ENCODE measurements at places on chromosomes 7 and 10.

DNA sequence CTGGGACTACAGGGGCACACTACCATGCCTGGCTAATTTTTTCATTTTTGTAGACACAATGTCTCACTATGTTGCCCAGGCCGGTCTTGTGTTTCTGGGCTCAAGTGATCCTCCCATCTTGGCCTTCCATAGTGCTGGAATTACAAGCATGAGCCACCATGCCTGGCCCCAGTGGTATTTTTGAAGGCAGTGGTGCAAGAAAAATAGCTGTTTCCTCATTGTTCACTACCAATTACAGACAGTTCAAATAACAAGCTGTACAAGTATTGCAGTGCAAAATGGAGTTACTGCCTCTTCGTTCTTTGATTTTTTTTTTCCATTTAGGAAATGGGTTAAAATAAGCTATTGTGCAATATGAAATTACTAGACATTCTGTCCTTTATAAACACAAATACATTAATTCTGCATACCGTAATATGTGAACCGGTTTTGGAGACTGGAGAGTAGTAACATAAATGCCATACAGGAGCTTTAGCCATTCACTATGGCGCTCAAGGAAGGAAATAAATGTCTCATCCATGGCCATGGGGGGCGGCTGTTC lies 35.0 kb upstream of the BPGM start:
- DNase-seq: no peak

- no peak for DNase-seq
These were observed 344.3 kb downstream of the AUTS2 start for GRCh38 chr7:69942573-69942972.

GRCh38 chr10:129048513-129048912 lies 418.5 kb upstream of the MGMT start:
- no peak for DNase-seq

DNA sequence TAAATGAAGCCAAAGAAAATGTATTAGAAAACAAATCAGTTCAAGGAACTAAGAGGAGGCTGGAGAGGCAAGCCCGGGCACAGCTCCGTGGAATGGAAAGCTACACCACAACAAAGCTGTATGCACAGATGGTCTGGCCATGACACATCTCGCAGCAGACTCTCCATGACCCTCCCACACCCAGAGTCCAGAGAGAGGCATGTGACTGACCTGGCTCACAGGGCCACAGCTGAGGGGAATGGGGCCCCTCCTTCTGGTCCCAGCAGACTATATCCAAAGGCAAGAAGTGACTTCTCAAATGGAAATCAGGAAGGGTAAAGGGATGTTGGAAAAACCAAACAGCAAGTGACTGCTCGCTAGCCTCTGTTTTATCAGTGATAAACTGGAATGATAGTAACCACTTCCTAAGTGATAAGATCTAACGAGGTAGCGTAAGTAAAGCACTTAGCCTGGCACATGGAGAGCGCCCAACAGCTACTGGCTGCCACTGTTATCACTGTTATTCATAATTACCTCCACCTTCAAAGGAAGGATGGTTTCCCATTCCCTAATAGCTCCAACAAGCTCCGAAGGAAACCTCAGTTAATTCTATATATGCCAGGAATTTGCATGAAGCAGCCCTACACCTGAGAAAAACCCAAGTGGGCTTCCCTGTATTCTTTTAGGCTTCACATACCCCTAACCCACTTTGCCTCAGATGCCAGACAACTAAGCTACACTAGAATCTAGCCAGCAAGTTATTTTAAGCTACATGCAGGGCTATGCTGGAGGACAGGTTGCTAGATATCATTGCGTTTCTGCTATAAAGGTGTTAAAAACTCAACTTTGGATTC lies 8.4 kb downstream of the OSBPL3 start:
- DNase-seq: no peak

GRCh38 chr10:112288486-112288885 lies 5.3 kb downstream of the TECTB start:
- no peak for DNase-seq

DNA sequence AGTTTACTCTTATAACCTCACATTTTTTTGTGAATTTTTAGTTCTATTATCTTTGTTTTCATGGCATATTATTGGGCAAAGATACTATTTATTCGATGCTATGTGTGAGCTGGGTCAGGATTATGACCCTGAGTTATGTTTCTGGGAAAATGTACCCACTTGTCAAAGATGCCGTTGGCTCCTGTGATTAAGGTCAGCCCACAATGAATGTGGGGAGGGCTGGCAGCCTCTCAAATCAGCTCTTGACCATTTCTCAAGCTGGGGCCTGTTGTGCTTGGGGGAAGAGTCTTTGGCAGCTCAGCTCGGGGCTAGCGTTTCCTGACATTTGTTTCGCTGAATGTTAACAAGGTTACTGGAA lies 97.5 kb downstream of the TCF7L2 start:
- DNase-seq: no peak

- DNase-seq: no peak
These were observed 128.7 kb upstream of the CXCL12 start for GRCh38 chr10:44513591-44513990.

DNA sequence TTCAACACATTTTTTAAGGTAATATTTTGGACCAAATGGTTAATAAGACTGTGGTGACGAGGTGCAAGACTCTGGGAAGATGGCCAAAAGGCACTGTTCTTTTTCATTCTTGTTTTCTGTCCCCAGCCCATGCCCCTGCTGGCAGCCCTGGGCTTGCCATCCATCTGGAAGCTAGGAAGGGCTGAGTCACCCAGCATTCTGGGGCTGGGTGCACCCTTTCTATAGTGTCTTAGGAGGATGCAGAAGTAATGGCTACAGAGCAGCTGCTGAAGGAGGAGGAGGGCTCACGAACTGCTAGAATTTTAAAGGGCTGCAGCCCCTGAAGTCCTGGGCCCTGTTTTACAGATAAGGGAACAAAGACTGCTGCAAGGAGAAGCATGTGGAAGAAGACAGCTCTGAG lies 42.8 kb upstream of the ZNF32 start:
- no peak for DNase-seq

- no peak for DNase-seq
These were observed 639.9 kb downstream of the TYW1 start for GRCh38 chr7:67636348-67637022.

DNA sequence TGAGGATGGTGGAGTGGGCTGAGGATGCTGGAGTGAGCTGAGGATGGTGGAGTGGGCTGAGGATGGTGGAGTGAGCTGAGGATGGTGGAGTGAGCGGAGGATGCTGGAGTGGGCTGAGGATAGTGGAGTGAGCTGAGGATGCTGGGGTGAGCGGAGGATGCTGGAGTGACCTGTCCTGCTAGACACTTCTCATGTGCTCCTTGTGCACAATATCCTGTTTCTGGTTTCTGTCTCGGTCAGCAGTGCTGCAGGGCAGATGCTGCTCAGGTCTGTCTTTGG lies 29.2 kb downstream of the ANXA8 start:
- DNase-seq: no peak

DNA sequence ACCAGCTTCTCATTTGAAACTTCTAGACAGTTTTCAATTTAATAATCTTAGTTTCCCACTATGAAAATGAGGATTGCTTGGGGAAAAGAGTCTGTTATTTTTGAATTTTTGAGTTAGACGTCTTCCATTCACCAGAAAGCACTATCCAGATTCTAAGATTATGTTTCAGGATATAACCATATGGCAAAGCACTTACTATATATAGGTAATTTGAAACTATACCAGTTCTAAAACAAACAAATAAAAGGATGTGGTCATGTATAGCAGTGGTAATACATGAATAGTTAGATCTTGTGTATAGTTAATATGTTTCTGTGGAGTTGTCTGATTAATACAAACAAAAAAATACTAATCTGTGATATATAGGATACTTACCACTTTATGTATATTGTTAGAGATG lies 320.0 kb downstream of the EXOC4 start:
- DNase-seq: no peak

GRCh38 chr7:74718336-74718735 lies 55.5 kb upstream of the NCF1 start:
- no peak for DNase-seq

- no peak for DNase-seq
These were observed 2.8 kb downstream of the AGAP3 start for GRCh38 chr7:151088856-151089699.

- no peak for DNase-seq
These were observed 128.4 kb upstream of the RSU1 start for GRCh38 chr10:16945593-16945992.

GRCh38 chr10:64786989-64787388 lies 1265.8 kb downstream of the REEP3 start:
- DNase-seq: no peak

GRCh38 chr7:47690902-47691558 lies 109.1 kb upstream of the TNS3 start:
- DNase-seq: no peak

DNA sequence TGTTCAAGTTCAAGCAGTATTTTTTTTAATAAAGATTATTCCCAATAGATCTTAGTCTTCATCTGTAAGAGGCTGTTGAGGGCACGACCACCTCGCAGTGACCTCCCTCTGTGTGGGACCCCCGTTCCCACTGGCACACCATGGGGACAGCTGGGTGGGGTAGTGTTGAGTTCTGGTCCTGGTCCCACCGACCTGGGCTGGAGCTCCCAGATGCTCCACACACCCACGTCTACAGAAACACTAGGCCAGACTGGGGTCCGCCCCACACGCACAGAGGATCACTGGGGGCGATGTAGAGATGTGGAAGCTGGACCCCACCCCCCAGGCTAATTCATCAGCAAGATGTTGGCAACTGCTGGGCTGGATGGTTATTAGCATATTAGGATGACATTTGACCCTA lies 623.6 kb downstream of the PTPRN2 start:
- no peak for DNase-seq

DNA sequence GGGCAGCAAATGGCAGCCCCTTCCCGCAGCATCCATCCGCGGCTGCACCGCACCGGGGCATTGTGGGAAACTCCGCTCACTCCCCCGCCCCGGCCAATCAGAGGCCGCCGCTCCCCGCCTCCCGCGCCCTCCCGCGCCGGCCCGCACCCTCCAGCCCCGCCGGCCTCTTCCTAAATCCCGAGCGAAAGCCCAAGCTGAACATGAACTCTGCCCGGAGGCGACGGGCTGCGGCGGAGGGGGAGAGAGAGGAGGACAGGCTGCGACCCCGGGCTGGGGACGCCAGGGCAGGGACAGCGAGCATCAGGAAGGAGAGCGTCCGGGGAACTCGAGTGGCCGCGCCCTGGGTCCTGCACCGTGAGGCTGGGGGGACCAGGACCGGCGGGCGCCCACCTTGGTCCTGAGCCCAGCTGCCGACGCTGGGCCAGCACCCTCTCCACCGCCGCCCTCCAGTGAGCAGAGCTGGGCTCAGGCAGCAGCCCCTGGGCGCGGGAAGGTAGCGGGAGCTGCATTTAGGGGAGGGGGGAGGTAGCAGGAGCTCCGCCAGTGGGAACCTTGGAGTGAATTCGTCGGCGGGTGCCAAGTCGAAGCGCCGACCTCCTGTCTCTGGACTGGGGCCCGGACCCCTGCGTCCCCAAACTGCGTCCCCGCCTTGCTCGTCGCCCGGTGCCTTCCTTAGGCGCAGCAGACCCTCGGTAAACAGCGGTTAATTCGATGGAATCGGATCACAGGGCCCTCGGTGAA lies at the start of gene DGKI:
TSS of gene DGKI (minus strand) at position 148 of the 741 bp plus-strand sequence.
- no peak for DNase-seq

DNA sequence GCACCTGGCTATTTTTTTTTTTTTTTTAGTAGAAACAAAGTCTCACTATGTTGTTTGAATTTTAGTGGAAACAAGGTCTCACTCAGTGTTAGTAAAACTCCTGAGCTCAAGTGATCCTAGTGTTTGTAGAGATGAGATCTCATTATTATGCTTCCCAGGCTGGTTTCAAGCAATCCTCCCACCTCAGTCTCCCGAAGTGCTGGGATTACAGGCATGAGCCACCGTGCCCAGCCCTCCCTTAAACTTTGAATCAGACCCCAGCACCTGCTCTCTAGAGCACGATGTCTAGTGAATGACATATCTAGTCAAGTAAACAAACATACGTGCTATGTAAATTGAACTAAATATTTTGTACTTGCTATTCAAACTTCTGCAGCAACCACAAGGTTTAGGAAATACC lies 105.6 kb upstream of the MYO3A start:
- DNase-seq: no peak

DNA sequence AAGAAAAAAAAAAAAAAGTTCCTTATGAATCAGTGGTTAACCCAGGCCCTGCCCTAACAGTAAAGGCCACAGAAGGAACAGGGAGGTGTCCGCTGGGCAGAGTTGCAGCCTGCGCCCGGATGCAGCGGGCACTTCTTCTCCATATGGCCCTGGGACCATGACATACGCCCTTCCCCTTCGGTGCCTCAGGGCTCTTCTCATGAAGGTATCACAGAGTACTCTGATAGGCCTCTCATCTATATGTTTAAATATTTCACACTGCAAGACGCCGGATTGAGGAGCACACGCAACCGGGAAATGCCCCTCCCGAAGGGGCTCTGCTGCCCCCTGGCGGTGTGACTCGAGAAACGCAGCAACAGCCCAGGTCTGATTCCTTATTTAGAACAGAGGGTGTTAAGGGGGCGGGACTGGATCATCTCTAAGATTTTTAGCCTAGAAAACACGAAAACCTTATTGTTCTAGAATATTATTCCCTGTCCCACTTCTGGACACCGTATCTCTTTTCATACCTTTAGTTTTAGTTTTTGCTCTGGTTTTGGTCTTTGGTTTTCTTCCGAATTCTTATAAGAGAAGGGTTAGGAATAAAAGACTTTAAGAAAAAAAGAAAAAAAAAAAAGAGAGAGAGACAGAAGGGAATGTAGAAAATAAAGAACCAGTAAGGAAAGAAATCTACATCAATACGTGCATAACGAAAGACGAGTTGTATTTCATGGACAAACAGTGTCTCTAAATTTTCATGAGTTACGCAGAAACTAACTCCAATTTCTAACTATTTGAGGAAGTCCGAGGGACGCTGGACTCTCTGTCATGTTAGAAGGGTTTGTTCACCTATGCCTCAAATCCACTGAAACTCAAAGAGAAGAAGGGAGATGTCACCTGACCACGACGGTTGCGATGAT lies 12.0 kb downstream of the DAGLB start:
- DNase-seq: no peak

DNA sequence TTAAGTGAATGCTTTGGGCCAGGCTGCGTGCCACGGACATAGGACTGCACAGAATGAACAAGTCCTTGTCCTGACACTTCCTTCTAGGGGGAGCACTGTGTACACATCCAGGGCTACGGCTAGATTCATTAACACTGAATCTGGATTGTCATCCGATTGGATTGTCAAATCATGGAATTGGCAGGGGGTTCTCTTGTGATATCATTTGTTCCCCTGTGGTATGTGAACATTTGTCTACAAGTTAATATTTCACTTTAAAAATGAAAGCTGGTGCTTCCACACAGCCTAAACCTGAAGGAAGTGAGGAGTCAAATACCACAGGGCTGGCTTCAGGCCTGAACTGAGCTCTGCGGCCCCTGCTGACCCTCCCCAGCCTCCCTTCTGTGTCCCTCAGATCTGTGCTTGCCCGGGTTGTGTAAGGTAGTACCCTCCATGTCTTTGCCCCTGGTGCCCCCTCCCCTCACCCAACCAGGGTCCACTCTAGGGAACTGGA lies 75.6 kb downstream of the SNX10 start:
- DNase-seq: no peak

DNA sequence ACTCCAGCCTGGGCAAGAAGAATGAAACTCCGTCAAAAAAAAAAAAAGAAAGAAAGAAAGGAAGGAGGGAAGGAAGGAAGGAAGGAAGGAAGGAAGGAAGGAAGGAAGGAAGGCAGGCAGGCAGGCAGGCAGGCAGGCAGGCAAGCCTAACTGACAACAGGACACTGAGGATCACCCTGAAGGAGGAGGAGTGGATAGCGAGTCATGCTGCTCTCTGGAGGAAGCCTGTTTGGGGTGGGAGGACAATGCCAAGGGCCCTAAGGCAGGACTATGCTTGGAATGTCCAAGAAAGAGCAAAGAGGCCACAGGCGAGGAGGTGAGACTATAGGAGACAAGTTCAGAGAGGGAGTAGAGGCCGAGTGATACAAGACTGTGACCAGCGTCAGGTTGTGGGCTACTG lies 107.0 kb upstream of the PARD3 start:
- no peak for DNase-seq

Measured in NCI-H187 treated with DMSO at 0.1 percent for 48 hours (cell line).